AG10803 (cell line): ENCODE measurements at places on chromosomes 6 and 20.
A peak's percentile ranks its signal among the peaks of the same experiment; 100 is the strongest.

- DNase-seq: no peak
Measured at GRCh38 chr6:105493736-105494135, 90.9 kb upstream of the PREP start.

DNA sequence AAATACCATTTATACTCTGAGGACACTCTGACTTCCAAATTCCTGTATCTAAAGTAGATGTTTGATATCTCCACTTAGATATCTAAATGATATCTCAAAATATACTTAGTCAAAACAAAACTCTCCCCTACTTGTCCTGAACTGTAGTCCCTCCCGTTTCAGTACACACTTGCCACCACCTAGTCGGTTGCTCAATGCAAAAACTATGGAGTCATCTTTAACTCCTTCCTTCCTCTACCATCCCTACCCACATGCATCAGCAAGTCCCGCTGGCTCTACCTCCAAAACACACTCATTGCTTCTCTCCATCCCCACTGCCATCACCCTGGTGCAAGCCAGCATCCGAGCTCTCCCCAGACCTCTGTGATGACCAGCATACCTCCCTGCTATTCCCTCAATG, 13.2 kb downstream of the STX7 start:
- DNase-seq: no peak

DNA sequence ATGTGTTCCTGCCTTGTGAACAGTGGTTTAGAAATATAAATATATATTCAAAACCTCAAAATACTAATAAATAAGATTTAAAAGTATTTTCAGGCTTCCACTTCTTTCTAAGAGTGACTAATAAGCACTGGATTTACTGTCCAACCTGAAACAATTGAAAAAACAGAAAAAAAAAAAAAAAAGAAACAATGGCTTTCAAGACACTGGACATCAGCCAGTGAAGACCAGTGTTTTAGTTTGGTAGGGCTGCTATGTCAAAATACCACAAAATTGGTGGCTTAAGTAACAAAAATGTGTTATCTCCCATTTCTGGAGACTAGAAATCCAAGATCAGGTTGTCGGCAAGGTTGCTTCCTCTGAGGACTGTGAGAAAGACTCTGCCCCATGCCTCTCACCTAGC, 101.4 kb upstream of the PDE7B start:
- DNase-seq: no peak

- DNase-seq: peak; percentile 73
Measured at GRCh38 chr6:2396846-2397630, 151.6 kb upstream of the GMDS start.

DNA sequence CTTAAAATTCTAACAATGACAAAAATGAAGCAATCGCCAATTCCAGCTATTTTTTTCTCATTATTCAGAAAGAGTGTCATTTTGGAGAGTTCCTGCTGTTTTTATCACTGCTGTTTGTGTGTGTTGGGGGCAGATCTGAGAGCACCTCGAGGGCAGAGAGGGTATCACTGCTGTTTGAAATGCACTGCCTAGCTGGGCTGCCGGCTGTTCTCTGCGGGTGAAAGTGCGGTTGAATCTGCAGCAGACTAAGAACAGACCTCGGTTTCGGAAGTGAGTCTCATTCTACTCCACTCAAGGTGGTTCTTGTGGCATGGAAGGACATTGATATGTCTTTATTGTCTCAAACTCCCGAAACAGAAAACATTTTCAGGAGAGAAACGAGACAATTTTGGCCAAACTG, 18.3 kb downstream of the INSM1 start:
- DNase-seq: no peak
